ENCODE measurements at places on chromosomes 7 and 10. TPM values are rescaled to one million over a fixed set of nuclear protein-coding genes. Genes with fewer than 3 reads are reported as not detected.
A peak's percentile ranks its signal among the peaks of the same experiment; 100 is the strongest.

DNA sequence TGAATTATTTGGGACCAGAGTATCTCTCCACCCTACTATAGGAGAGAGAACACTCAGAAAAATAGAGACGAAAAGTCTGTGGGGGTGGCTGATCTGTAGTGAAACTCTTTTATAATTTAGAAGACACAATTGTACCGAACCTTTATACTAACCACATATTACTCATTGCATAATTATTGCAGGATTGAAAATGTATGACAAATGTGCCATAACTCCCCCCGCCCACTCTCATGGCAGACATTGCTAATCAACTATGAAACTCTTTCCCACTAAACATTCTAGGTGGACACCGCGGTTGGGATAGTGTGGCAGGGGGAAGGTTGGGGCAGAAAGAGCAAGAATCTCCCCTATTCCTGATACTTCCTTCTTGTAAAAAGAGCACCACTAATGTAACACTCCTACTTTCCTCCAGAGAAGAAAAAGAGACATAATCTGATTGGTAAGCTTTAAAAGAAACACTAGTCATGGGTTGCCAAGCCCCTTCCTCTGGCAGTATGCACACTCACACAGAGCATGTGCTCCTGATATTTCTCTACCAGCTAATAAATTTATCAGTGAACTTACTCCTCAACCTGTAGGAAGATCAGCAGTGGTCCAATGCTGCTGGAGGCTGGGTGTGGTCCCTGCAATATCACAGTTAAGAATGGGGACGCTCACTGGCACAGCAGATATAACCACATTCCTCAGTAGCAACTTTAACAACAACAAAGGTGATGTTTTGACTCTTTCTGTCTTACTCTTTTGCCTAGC, 18.7 kb upstream of the ARID5B start:
- DNase-seq: no peak

CLRN3 gene
- 21.5 TPM for total RNA-seq

DNA sequence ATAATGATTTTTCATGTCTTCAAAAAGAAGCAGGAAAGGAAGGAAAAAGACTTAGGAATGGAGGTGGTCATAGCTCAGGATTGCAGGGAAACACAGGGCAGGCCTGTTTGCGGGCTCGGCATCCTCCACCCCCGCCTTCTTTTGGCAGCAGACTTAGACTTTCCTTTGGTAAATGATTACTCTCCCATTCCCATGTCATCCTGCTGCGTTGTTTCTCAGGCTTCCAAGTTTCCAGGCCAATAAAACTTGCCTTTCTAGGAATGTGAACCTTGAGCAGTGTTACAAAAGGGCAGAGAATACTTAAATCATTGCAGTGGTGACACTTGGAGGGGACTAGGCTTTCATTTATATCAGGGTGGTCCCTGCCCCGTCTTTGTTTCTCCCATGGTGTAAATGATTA, 34.0 kb upstream of the DGKB start:
- DNase-seq: peak; percentile 78

DNA sequence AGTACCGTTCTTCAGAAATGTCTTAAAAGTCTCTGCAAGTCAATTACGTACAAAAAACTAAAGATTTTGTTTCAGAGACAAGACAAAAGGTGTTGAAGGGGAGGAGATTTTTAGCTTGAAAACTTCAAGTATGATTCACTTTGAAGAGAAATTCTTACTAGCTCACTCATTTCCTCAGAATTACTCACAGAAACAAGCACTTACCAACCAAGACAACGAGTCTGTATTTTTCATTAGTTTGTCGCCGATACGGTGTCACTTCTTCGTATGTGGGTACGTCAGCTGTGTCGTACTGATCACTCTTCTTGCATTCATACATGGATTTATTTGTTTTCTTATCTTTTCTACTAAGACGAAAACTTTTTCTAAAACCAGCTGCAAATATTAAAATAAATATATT, 90.6 kb upstream of the ODAD2 start:
- no peak for DNase-seq

FKBP9 gene
- 77.2 TPM for total RNA-seq

NUTM2E gene
- total RNA-seq: not detected

C10orf105 gene
- 0.20 TPM for total RNA-seq

Data from HT-29 (cell line).